ENCODE measurements at places on chromosomes 13 and 19.

DNA sequence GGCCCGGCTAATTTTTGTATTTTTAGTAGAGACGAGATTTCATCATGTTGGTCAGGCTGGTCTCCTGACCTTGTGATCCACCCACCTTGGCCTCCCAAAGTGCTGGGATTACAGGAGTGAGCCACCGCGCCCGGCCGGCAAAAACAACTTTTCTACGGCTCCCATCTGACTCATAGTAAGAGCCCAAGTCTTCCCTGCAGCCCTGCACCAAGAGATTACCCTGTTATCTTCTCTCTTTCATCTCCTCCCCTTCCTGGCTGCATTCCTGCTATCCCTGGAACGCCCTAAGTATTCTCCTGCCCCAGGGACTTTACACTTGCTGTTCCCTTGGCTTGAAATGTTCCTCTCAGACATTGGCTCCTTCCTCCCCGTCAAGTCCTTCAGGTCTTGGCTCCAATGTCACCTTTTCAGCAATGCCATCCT is 6.6 kb downstream of the AP2S1 start:
- no peak for DNase-seq

GRCh38 chr19:46840498-46840942 is 10.1 kb downstream of the AP2S1 start:
- peak; percentile 58 for DNase-seq

- no peak for DNase-seq
Observed at GRCh38 chr19:18961767-18962620, 21.0 kb upstream of the HOMER3 start.

DNA sequence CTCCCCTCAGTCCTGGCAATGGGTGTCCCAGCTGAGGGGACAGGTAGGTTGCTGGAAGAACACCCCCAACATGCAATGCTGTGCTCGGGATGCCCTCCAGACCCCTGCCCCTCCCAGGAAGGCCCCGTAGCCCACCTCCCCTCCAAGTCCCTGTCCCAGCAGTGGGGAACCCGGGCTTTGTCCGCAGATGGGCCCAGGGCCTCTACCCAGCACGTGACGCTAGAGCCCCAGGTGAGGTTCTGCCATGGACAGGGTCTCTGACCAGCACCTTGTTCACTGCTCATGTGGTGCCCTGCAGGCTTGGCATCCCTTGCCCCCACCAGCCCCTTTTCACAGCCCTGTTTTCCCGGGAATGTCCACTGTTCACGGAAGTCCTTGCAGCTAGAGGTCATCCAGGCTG is 220.0 kb upstream of the SGCG start:
- no peak for DNase-seq

DNA sequence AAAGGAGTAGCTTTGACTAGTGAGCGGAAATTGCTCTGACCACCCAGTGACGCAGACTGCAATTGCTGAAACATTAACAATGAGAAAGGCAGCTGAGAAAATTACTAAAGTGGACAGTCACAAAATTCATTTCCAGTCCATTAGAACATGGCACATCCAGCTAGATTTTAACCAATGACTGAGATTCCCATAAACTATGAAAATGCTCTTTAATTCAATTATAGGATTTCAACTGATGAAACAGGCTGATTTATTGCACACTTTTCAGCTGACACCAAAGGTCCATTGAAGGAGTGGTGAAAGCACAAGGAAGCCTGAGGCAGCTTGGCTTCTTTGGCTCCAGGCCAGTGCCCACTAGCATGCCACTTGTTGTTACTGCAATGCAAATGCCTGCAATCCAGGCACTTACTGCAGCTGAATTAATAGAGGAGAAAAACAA is 933.4 kb downstream of the SLITRK6 start:
- no peak for DNase-seq

DNA sequence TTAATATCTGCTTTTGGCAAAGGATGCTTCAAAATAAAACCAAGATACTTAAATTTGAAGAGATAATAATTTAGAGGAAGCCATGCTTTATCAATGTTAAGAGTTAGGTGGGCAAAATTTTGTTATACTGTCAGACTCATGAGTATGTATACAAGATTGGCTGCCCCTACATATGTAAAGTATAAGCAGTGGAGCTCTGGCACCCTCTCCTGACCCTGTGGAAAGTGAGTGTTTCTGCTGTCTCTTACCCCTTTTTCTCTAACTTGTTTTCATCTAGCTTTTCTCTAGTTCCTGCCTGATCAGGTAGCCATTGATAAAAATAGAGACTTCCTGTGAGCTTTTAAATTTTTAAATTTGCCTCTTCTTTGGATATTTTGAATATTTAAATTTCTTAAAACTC is 710.9 kb upstream of the SPRY2 start:
- DNase-seq = no peak

DNA sequence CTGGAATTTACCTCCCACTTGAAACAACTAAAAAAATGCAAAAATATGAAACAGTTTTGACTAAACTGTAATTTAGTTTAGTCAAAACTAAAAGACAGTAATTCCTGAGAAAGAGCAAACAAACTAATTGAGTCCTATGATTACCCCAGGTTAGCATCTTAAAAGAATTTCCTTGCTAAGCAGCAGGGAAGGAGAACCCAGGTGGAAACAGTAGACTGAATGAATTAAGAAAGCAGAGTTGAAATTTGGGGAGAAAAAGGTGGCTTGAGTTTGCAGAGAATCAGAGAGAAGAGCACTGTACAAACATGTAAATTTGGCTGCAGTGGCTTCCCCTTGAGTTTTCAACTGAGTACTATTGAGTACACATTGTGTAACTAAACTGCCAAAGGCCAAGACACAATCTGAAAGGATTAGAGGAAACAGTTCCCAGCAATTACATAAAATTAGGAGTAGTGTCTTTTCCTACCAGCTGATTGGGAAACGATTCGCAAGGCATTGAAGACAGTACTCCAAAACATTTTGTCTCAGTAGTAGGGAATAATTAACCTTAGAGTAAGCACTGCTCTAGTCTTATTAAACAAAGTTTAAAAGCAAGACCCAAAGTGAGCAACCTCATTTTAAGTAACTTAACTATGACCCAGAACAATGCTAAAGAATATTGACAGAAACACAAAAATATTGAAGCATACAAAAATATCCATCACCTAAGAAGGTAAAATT is 820.5 kb downstream of the DACH1 start:
- no peak for DNase-seq

GRCh38 chr13:50709058-50709457 is 134.4 kb downstream of the DLEU7 start:
- no peak for DNase-seq

- no peak for DNase-seq
Observed at GRCh38 chr19:9910625-9911024, 25.7 kb downstream of the OLFM2 start.

GRCh38 chr19:6070207-6070681 is 40.1 kb downstream of the RFX2 start:
- DNase-seq = no peak

DNA sequence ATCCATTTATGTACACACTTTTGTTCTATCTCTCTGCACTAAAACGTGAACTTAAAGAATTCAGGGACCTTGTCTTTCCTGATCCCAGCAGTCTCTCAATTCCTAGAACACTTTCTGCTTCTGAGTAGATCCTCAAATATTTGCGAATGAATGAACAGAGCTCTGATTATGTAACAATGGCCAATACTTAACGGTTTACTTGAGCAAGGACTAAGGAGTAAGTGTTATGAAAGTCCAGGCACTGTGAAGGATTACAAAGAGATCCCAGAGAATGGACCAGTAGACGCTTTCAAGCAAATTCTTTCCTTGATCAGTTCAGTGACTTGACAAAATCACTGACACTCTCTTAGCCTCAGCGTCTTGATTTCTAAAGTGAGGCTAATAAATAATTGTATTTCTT is 514.5 kb upstream of the KLHL1 start:
- no peak for DNase-seq

GRCh38 chr19:927351-927779 is 1.5 kb downstream of the ARID3A start:
- no peak for DNase-seq

- no peak for DNase-seq
Observed at GRCh38 chr13:61898207-61898606, 482.6 kb upstream of the PCDH20 start.

- DNase-seq = no peak
Observed at GRCh38 chr19:15640904-15641597, 354 bp downstream of the CYP4F3 start.

DNA sequence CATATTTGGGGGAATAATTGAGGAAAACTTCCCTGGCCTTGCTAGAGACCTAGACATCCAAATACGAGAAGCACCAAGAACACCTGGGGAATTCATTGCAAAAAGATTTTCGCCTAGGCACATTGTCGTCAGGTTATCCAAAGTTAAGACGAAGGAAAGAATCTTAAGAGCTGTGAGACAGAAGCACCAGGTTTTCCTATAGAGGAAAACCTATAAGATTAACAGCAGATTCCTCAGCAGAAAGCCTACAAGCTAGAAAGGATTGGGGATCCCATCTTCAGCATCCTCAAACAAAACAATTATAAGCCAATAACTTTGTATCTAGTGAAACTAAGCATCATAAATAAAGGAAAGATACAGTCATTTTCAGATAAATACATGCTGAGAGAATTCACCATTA is 114.9 kb downstream of the PIBF1 start:
- no peak for DNase-seq

GRCh38 chr19:19205416-19206410 is 2.5 kb upstream of the NR2C2AP start:
- DNase-seq = no peak

DNA sequence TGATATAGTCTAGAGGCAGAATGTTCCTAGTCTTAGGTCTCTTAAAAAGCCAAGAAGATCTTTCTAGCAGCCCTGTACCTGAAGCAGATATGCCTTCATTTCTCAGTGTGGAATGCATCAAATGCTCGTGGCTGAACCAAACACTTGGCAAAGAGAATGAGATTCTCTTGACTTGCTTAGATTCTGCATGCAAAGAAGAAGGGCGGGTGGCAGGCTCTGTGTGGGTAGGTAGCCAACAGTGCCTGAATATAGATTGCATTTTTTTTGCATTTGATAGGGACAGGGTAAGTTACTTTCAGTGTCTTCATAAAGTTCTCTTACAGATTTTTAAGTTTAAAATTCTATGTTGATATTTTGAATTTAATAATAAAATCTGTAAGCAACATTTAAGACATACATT is 27.3 kb downstream of the IFT88 start:
- no peak for DNase-seq

GRCh38 chr13:31418186-31418585 is 218.4 kb downstream of the B3GLCT start:
- DNase-seq = no peak

GRCh38 chr13:30884543-30884942 is 21.5 kb upstream of the MEDAG start:
- no peak for DNase-seq

GRCh38 chr13:24215732-24216131 is 55.2 kb downstream of the SPATA13 start:
- DNase-seq = no peak

- DNase-seq = no peak
Observed at GRCh38 chr19:2271234-2272103, 10.5 kb downstream of the PEAK3 start.

DNA sequence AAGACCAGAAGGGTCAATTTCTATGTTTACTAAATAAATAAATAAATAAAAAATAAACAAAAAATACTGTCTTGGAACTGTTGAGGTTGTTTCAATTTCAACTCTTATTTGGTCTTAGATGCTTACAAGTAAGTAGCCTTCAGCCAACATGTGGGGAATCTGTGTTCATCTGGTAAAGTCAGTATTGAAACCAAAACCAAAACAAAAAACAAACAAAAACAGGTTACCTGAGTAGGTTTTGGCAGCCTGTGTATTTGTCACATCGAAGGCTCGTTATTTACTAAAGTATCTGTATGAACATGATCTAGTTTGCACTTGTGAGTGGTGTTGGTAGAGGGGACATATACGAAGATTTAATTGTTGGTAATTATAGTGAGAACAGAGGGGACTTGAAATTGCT is 471.5 kb downstream of the SLITRK5 start:
- DNase-seq = no peak

GRCh38 chr13:89574077-89574476 is 1773.4 kb upstream of the MIR17HG start:
- DNase-seq = no peak

DNA sequence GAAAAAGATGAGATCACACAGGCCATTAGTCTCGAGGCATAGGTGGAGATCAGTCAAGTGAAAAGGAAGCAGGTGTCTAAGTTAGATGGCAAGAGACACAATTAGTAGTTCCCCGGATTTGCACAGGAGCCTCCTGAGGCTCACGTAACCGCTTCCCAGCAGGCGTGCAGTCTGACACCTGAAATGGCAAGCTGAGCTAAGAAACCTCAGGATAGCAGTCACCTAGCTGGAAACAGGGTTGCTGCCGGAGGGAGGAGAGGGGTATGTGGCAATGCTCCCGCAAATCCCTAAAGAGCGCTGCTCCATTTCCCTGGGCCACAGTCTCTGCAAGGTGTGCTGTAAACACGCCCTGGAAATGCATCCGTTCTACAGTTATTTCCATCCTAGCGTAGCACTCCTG is 1151.0 kb downstream of the DIAPH3 start:
- no peak for DNase-seq

DNA sequence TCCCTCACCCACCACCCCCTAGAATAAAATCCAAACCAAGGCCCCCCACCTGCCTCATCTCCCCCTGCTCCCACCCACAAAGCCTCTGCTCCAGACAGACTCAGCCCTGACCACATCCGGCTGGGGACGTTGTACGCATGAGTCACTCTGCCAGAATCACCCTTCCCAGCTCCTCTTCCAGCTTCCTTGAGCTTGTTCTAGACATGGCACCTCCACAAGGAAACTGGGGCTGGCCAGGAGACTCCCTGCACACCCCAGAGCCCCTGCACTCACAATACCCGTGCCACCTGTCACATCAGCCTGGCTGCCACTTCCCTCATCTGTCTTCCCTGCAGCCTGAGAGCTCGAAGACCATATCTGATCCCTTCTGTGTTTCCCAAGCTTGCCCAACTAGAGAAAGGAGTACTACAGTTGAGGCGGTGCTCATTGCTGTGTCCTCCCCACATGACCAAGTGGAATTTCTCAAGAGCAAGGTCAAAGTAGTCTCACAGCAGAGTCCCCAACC is 9.7 kb downstream of the DEDD2 start:
- no peak for DNase-seq

- no peak for DNase-seq
Observed at GRCh38 chr13:59261928-59262488, 901.7 kb downstream of the DIAPH3 start.

GRCh38 chr13:109576331-109576813 is 210.0 kb downstream of the IRS2 start:
- DNase-seq = no peak

DNA sequence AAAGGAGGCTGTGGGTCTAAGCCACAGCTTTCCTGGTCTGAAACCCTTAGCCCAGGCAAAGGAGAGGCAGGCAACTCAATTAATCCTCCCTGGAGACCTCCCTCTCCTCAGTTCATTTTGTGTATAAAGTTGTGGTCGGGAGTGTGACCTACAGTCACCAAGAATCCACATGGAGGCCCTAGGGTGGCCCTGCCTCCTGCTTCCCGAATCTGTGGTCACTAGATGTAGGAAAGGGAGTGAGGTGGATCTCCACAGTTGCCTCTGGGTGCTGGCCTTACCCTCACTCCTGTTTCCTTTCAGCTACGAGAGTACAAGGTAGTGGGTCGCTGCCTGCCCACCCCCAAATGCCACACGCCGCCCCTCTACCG is 1.3 kb downstream of the RPL18A start:
- DNase-seq = no peak

- no peak for DNase-seq
Observed at GRCh38 chr19:13022111-13022858, 27.0 kb downstream of the NFIX start.

GRCh38 chr19:1307320-1307719 is 21.6 kb downstream of the EFNA2 start:
- no peak for DNase-seq

- DNase-seq = peak; percentile 72
Observed at GRCh38 chr19:29662604-29663404, 2.5 kb upstream of the PLEKHF1 start.

GRCh38 chr19:3493651-3494050 is 6.8 kb downstream of the DOHH start:
- no peak for DNase-seq

Measured in stimulated activated CD4-positive, alpha-beta T cell treated with anti-CD3 and anti-CD28 coated beads, Interleukin-15, amount 100 ng/mL, for 24 hours (primary cell).